ENCODE measurements at places on chromosomes 16 and 17. TPM values are rescaled to one million over a fixed set of nuclear protein-coding genes. Genes with fewer than 3 reads are reported as not detected.

- DNase-seq, result no peak
These were observed 10.9 kb upstream of the KRT24 start for GRCh38 chr17:40714473-40714872.

The NPTX1 gene
- total RNA-seq, result 0.93 TPM

DNA sequence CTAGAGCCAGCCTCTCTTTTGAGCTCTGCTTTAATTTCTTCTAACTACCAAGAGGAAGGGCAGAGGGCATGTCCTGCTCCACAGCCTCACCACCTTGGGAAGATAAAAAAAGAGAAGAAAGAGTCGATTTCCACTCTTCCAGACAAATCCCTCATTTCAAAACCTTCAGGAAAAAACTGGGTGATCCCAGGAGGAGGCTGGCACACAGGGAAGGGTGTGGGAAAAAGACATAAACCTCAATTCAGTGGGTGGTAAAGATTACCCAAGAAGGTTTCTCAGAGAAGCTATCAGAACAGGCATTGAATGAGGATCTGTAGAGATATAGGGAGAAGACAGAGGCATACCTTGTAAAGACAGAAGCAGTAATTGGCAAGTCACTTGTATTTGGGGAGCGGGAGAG, 79.9 kb upstream of the CRHR1 start:
- no peak for DNase-seq

- no peak for DNase-seq
These were observed 10.4 kb downstream of the CD300LF start for GRCh38 chr17:74702116-74702871.

The MRPL12 gene
- 255 TPM for total RNA-seq

DNA sequence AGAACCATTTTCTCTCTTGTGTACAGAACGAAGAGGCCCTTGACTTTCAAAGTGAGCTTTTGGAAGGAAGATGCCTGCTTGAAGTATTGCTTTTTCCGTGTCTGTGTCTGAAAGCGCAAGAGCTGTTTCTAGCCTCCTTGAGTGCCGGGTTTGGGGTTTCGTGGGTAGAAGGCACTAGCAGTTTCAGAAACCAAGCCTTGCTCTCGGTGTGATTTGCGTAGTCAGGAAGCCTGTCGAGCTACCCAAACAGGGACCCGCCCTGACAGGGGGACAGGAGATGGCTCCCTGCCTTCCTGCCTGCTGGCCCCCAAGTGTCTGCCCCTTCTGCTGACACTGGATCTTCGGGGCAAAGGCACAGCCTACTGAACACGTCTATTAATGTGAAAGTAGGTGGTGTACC, 322.0 kb downstream of the MAF start:
- peak; percentile 27 for DNase-seq

The ITGAD gene
- total RNA-seq, result not detected

- DNase-seq, result no peak
These were observed 11.1 kb upstream of the SLC5A11 start for GRCh38 chr16:24834459-24835335.

The PDIA2 gene
- total RNA-seq, result not detected

GRCh38 chr16:72923757-72924156, 124.2 kb downstream of the ZFHX3 start:
- no peak for DNase-seq

The CMTM2 gene
- 0.24 TPM for total RNA-seq

- no peak for DNase-seq
These were observed 46.6 kb downstream of the PECAM1 start for GRCh38 chr17:64343833-64344637.

GRCh38 chr16:63890081-63890480, 1231.8 kb downstream of the CDH11 start:
- DNase-seq, result no peak

- DNase-seq, result no peak
These were observed 55.9 kb downstream of the WDR45B start for GRCh38 chr17:82592289-82592766.

The ATP2C2 gene
- not detected for total RNA-seq

Data from CD8-positive, alpha-beta memory T cell (primary cell).